Fibroblast of skin of right biceps (primary cell): ENCODE measurements at places on chromosomes 5 and 9.

DNA sequence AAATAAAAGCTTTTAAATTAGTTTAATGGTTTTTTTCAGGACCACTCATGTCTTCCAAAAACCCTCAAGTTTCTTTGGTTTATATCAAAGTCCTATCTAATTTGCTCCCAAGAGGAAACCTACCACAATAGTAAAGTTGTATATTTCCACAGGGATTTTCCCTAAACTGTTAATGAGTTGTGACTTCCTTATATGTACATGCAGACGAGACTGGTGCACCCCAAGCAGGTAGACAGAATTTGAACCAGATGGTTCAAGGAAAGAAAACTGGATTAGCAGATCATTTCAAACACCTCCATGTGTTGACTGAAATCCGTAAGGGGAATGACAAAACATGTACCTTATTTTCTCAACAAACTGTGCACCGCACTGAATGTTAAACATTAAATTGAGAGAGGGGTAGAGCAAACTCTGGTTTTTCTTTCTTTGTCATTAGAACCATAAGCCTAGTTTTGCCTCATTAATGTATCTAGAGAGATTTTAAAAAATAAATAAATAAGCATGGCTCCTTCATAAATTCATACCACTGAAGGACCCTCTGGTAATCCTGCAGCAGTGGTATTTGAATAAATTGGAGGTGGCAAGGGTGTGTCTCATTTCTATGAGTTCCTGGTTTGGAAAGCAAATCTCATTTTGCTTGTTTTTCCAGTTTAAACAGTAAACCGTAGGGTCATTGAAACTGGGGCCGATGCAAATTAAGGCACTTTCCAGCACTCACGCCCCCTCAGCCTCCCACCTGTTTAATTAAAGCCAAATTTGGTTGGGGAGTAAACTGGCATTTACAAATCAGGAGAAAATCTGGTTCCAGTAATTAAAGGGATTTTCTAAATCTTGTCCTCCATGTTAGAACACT, 51.1 kb downstream of the ENC1 start:
- DNase-seq = no peak

- DNase-seq = no peak
These were observed 831 bp downstream of the IGFBPL1 start for GRCh38 chr9:38423273-38423972.

GRCh38 chr9:95736370-95736769, 139.1 kb upstream of the ERCC6L2 start:
- no peak for DNase-seq

GRCh38 chr5:7805379-7805778, 45.6 kb downstream of the CFAP90 start:
- no peak for DNase-seq

- DNase-seq = no peak
These were observed 13.8 kb downstream of the IL9 start for GRCh38 chr5:135881819-135882218.

DNA sequence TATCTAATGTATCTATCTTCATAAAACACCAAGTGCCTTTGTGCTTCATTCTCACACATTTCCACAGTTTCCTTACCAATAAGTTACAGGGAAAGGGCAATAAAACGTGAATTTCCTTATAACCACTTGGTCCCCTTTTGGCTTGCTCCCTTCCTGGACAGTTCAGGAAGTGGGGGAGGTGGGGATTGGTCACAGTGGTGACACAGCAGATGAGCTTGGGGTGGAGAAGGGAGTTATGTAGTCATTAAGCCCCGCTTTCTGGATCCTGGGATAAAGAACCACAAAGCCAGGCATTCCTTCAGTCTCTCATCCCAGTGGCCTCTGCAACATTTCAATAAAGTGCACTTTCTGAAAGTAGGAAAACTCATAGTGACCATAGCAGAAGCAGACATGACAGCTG, 47.1 kb upstream of the FYB1 start:
- peak; percentile 51 for DNase-seq
